Femur (tissue), 1 donor: ENCODE measurements at places on chromosomes 1 and 21.

GRCh38 chr1:226710501-226710900 lies 28.6 kb downstream of the ITPKB start:
- DNase-seq, result no peak

GRCh38 chr1:76170513-76170912 lies 96.0 kb downstream of the ST6GALNAC3 start:
- no peak for DNase-seq

- DNase-seq, result peak; percentile 82
These were observed 76.6 kb downstream of the RGL1 start for GRCh38 chr1:183881387-183882131.

GRCh38 chr1:1061682-1062345 lies 12.3 kb downstream of the RNF223 start:
- DNase-seq, result no peak

- DNase-seq, result no peak
These were observed 119.6 kb downstream of the AK5 start for GRCh38 chr1:77401384-77401783.

GRCh38 chr21:37093977-37094376 lies 20.9 kb downstream of the TTC3 start:
- no peak for DNase-seq

- no peak for DNase-seq
These were observed 37.1 kb downstream of the PLA2G4A start for GRCh38 chr1:186865857-186866256.

- no peak for DNase-seq
These were observed 2162.0 kb downstream of the MRPL39 start for GRCh38 chr21:23445307-23445706.

DNA sequence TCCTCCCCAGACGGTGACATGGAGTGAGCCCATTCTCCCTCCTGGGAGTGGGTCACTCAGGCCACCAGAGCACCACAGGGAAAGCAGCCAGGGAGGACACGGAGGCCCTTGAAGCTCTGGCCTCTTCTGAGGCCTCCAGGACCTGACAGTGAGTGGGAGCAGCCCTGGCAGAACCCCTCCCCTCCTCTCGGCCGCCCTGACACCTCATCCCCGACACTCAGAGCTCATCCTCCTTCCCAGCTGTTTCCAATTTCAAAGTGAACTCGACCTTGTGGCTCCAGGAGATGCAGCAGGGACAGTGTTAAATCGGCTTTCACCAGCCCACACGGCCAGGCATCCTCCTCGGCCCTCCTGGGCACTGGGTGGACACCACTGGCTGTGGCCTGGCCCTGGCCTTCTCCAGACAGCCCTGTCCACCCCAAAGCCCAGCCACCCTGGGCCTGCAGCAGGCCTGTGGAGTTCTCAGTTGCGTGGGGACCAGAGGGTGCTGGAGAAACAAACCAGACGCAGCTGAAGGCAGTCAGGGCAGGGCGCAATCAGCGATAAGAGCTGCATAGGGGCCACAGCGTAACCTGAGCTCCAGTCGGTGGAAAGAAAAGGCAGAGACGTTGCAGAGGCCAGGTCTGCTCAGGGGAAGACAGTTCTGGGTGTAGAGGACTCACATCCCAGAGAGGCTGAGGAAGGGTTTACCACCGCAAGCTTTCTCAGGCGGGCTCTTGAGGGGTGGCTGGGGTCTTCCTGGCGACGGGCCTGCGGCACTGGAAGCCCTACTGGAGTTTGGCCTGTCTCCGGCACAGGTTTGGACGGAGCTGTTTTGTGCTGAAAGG lies 27.1 kb downstream of the FTCD start:
- peak; percentile 25 for DNase-seq

DNA sequence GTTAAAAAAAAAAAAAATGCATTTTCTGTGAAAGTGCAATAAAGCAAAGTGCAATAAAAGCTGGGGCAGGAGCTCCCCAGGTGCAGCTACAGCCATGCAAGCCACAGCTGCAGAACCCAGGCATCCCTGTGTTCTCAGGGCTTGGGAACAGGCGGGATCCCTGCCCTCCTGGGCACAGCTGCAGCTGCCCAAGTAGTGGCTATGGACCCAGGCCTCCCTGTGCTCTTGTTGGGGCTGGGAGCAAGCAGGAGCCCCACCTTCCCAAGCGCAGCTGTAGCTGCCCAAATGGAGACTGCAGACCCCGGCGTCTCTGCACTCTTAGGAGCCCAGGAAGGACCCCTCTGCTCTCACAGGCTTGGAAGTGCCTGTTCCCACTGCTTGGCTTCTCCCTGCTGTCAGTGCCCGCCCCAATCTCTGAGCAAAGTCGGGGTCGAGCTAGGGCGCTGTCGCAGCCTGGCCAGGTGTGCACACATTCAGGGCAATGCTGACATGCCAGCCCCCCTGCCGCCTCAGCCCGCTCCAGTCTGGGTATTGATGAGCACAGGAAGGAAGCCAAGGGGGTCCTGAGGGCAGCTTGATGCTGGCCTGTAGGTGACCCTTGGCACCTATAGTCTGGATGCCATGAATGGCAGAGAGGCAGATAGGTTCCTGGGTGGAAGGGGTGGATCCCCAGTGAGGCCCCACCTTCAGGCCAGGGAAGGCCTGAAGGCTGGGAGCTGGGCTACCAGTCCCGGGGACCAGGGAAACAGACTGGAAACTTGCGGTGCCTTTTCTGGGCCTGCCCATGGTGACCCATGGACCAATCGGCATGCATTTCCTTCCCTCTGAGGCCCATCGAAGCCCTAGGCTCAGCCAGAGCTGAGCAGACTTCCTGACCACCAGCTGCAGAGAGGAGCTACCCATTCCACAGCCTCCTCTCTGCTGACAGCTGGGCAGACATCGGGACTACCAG lies 58.6 kb downstream of the RRAGC start:
- DNase-seq, result no peak

- DNase-seq, result peak; percentile 40
These were observed 227.1 kb downstream of the GRIK3 start for GRCh38 chr1:36807262-36807661.

GRCh38 chr1:19720973-19721372 lies 56.3 kb downstream of the HTR6 start:
- DNase-seq, result no peak

DNA sequence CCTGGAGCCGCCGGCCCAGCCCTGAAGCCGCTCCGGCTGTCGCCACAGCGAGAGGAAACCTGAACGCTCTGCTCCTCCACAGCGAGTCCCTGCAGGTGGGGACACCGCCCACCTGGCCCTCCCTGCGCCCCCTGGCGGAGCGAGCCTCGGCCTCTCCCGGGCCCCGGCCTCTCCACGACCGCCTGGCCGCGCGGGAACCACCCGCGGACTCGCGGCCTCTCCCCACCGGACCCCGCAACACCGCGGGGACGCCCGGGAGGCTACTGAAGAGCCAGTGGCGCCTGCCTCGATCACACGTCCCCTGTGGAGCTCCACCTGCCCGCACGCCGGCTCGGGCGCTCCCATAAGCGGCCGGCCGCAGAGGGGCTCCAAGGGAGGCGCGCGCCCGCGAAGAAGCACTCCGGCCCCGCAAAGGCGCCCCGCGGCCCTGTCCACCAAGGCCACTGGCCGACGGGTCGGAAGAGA lies 109.6 kb downstream of the KCNN3 start:
- DNase-seq, result peak; percentile 56

GRCh38 chr1:15584489-15585363 lies at the start of gene AGMAT:
AGMAT (minus strand) TSS chr1:15585051; CDS start chr1:15584967, 84 bp downstream.
- peak; percentile 58 for DNase-seq

DNA sequence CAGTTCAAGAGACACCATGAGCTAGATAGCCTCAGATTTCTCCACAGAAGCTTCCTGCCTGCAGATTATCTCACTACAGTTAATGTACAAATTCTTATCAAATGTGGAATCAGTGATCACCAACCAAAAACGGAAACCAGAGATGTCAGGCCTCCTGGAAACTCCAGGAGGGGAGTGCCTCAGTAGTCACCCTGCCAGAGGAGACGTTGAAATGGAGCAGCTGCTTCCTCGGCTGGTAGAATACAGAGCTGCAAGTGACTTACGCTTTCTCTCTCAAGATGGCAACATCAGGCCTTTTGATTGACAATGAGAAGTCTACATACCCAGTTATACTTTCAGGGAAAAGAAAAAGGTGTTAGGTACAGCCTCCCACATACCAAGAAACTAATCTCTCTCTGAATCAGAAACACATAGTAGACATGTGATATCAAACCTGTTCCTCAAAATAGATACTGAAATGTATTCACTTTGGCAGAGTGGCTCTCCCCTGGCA lies 52.2 kb downstream of the ACP6 start:
- no peak for DNase-seq

- DNase-seq, result peak; percentile 60
These were observed 146.0 kb downstream of the RERE start for GRCh38 chr1:8671306-8671917.

- no peak for DNase-seq
These were observed 582 bp downstream of the TRPM2 start for GRCh38 chr21:44354001-44354405.
